ENCODE measurements at places on chromosomes 13 and 19. TPM values are rescaled to one million over a fixed set of nuclear protein-coding genes. Genes with fewer than 3 reads are reported as not detected.

Gene PNMA8A
- 1.1 TPM for total RNA-seq

Gene ZNF415
- 0.74 TPM for total RNA-seq

Gene CDKN2D
- total RNA-seq, result 69.2 TPM

Gene ONECUT3
- total RNA-seq, result not detected

DNA sequence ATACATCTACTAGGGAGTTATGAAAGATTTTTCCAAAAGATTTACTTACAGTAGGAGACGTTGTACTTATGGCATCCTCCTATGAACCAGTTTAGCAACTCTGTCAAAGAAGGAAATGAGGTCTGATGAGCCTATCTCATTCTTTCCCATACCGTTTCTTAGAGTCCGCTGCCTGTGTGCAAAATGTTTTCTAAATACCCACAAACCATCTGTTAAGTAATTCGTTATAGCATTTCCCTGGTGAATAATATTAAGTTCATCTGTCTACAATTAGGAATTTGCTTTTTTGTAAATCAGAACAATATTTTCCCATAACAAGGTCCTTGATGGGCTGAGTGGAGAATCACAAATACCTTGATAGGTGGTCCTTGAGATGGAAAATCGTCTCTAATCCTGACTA is 178.8 kb upstream of the TMTC4 start:
- H3K4me3 ChIP-seq, result no peak overlapping the region
- no peaks in the 10 kb centered on the region for H3K4me1 ChIP-seq
- H3K27ac ChIP-seq, result no peak overlapping the region
- DNase-seq, result no peak
- no peaks in the 10 kb centered on the region for H3K36me3 ChIP-seq

DNA sequence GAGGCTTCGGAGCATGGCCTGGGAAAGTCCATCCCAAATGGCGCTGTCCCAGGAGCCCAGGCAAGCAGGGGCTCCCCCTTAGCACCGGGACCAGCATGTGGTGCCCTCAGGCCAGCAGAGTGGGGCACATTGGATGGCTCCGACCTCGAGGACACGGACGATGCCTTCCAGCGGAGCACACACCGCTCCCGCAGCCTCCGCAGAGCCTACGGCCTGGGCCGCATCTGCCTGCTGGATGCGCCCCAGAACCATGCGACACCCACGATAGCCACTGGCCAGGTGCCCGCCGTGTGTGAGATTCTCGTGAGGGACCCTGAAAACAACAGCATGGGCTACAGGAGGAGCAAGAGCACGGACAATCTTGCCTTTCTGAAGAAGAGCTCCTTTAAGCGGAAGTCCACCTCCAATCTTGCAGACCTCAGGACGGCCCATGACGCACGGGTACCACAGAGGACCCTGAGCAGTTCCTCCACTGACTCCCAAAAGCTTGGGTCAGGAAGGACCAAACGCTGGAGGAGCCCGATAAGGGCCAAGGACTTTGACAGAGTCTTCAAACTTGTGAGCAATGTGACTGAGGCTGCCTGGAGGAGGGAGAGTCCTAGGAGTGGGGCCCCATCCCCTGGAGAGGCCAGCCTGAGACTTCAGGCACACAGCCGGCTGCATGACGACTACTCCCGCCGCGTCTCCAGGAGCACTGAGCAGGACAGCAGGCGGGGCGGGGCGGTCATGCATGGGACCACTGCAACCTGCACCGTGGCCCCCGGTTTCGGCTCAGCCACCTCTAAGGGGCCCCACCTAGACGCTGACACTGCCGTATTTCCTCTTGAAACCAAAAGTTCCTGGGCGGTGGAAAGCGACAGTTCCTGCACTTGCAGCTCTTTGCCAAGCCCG is 63.1 kb downstream of the SPATA13 start:
- no peaks in the 10 kb centered on the region for H3K36me3 ChIP-seq
- no peak overlapping the region for H3K27ac ChIP-seq
- no peak for DNase-seq

All from activated naive CD4-positive, alpha-beta T cell treated with anti-CD3 and anti-CD28 coated beads for 36 hours (primary cell).